T-cell (primary cell): ENCODE measurements at places on chromosomes 13 and 19. TPM values are rescaled to one million over a fixed set of nuclear protein-coding genes. Genes with fewer than 3 reads are reported as not detected.

GRCh38 chr19:38654628-38655055, 7.2 kb downstream of the ACTN4 start:
- H3K4me1 ChIP-seq: peaks cover 70% of the 10 kb centered on the region
- peak overlapping the region; percentile 22 for H3K27ac ChIP-seq
- H3K4me3 ChIP-seq: no peak overlapping the region
- H3K36me3 ChIP-seq: no peaks in the 10 kb centered on the region
- H3K27me3 ChIP-seq: peaks cover 15% of the 10 kb centered on the region

GRCh38 chr19:2700660-2701360, 1.7 kb downstream of the GNG7 start:
- H3K27ac ChIP-seq: no peak overlapping the region
- peaks cover 26% of the 10 kb centered on the region for H3K4me1 ChIP-seq
- H3K4me3 ChIP-seq: no peak overlapping the region
- DNase-seq: no peak
- no peaks in the 10 kb centered on the region for H3K36me3 ChIP-seq

DNA sequence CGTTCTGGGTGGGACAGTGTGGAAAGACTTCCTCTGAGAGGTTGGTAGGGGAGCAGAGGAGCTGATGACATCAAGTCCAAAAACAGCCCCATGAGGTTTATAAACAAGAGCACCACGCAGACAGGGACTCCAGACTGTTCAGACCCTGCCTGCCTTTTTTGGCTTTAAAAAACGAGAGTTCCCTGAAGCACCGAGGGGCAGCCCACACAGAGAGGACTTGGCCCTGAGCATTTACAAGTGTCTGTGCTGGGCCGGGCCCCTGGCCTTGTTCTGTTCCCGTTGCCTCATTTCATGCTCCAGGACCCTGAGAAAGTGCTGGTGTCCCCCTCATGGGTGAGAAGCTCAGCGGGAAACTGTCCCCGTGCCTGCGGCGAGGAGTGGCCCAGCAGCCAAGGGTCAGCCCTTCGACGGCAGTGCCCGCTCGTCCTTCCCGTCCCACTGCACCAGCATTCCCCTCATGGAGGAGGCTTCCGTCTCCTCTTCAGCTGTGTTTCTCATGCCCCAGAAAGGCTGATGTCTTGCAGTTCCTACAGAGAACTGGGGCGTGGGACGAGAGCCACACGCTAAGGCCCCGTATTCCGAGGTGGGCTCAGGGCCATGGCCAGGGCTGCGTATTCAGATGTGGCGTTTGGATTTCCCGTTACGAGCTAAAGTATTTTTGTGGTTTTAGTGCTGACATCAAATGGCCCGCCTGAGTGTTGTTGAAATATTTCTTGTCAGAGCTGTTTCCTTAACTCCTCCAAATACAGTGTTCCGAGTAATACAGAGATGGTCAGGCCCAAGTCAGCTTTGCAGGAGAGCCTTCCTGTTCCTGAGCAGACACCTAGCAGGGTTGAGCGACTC, 93.5 kb downstream of the ATP11A start:
- H3K27me3 ChIP-seq: no peaks in the 10 kb centered on the region
- no peak overlapping the region for H3K27ac ChIP-seq
- H3K4me3 ChIP-seq: no peak overlapping the region

- no peak overlapping the region for H3K27ac ChIP-seq
- no peak for DNase-seq
Observed at GRCh38 chr13:106865716-106866440, 297.9 kb upstream of the ARGLU1 start.

- no peak overlapping the region for H3K4me3 ChIP-seq
- H3K27ac ChIP-seq: no peak overlapping the region
- DNase-seq: no peak
- H3K36me3 ChIP-seq: no peaks in the 10 kb centered on the region
- no peaks in the 10 kb centered on the region for H3K27me3 ChIP-seq
- no peaks in the 10 kb centered on the region for H3K4me1 ChIP-seq
Observed at GRCh38 chr13:103510007-103510535, 443.9 kb upstream of the SLC10A2 start.

NCLN gene
- total RNA-seq: 47.2 TPM

- H3K27ac ChIP-seq: no peak overlapping the region
- H3K4me1 ChIP-seq: no peaks in the 10 kb centered on the region
- peaks cover 54% of the 10 kb centered on the region for H3K27me3 ChIP-seq
- no peak for DNase-seq
Observed at GRCh38 chr19:51010066-51010795, 8.8 kb upstream of the KLK8 start.

GJB6 gene
- total RNA-seq: 4.6 TPM

GRCh38 chr13:105956921-105957320, 578.5 kb downstream of the EFNB2 start:
- H3K27ac ChIP-seq: no peak overlapping the region
- H3K4me1 ChIP-seq: no peaks in the 10 kb centered on the region
- H3K4me3 ChIP-seq: no peak overlapping the region

DNA sequence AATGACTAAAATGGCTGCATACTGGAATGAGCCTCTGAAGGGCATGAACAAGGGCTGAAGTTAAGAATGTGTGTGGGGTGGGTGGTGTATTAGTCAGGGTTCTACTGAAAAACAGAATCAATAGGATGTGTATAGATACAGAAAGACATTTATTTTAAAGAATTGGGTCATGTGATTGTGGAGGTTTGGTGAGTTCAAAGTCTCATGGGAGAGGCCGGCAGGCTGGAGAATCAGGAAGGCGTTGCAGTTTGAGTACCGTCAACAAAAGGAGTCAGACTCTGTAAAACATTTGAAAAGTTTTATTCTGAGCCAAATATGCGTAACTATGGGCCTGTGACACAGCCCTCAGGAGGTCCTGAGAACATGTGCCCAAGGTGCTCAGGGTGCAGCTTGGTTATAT, 24.5 kb upstream of the CYSLTR2 start:
- H3K27ac ChIP-seq: no peak overlapping the region
- no peaks in the 10 kb centered on the region for H3K36me3 ChIP-seq
- no peak for DNase-seq

DNA sequence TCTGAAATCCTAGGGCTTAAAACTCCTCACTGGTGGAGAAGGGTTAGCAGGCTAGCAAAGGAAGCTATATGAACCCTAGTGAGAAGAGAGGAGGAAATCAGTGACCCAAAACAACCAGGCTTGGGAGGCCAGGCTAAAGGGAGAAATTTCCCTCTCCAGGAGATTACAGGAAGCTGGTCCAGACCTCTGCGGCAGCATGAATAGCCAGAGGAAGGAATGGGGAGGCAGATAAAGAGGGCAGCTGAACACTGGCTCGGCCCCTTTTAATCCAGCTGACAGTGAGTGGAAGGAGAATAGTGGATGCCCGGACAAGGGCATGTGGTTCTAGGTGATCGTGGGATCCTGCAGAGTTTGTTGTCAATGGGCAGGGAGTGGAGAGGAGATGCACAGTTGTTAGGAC, 130.6 kb downstream of the COG6 start:
- DNase-seq: no peak
- no peak overlapping the region for H3K27ac ChIP-seq
- H3K4me3 ChIP-seq: no peak overlapping the region
- no peaks in the 10 kb centered on the region for H3K36me3 ChIP-seq
- no peaks in the 10 kb centered on the region for H3K27me3 ChIP-seq
- no peaks in the 10 kb centered on the region for H3K4me1 ChIP-seq

ATP4B gene
- total RNA-seq: not detected

DNA sequence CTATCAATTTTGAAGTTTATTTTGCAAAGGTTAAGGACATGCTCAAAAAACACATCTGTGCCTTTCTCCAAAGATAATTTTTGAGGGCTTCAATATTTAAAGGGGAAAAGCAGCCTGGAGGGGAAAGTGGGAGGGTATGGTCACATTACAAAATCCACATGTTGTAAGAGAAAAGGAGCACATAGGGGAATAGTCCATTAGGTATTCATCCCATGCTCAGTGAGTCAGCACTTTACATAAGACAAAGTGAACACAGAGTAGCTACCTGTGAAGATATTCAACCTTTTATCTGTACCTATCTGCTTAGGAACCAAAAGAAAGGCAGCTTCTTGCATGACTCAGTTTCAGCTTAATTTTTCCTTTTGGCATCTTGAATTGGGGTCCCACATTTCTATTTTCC, 932.0 kb downstream of the SLITRK6 start:
- H3K4me1 ChIP-seq: no peaks in the 10 kb centered on the region
- no peaks in the 10 kb centered on the region for H3K36me3 ChIP-seq
- H3K27me3 ChIP-seq: no peaks in the 10 kb centered on the region
- no peak overlapping the region for H3K4me3 ChIP-seq
- no peak overlapping the region for H3K27ac ChIP-seq
- no peak for DNase-seq

GRCh38 chr13:86161257-86161656, 362.0 kb upstream of the SLITRK6 start:
- DNase-seq: no peak
- no peaks in the 10 kb centered on the region for H3K4me1 ChIP-seq
- H3K36me3 ChIP-seq: no peaks in the 10 kb centered on the region
- H3K4me3 ChIP-seq: no peak overlapping the region
- no peak overlapping the region for H3K27ac ChIP-seq
- H3K27me3 ChIP-seq: no peaks in the 10 kb centered on the region

ZNF677 gene
- 8.0 TPM for total RNA-seq

GRCh38 chr13:30570691-30571090, 47.0 kb upstream of the USPL1 start:
- DNase-seq: no peak
- no peaks in the 10 kb centered on the region for H3K36me3 ChIP-seq
- no peak overlapping the region for H3K4me3 ChIP-seq
- no peaks in the 10 kb centered on the region for H3K4me1 ChIP-seq
- H3K27ac ChIP-seq: no peak overlapping the region

CALR3 gene
- total RNA-seq: not detected

- no peaks in the 10 kb centered on the region for H3K27me3 ChIP-seq
- DNase-seq: peak; percentile 67
Observed at GRCh38 chr13:102846261-102847015, 606 bp downstream of the ERCC5 start.

ZNF573 gene
- 18.6 TPM for total RNA-seq

GRCh38 chr19:55809381-55810058, 22.3 kb downstream of the NLRP11 start:
- DNase-seq: peak; percentile 1
- peaks cover 9% of the 10 kb centered on the region for H3K27me3 ChIP-seq
- no peak overlapping the region for H3K4me3 ChIP-seq
- no peaks in the 10 kb centered on the region for H3K4me1 ChIP-seq

GRCh38 chr13:38872693-38873092, 117.9 kb downstream of the STOML3 start:
- no peaks in the 10 kb centered on the region for H3K27me3 ChIP-seq
- no peaks in the 10 kb centered on the region for H3K4me1 ChIP-seq
- no peak overlapping the region for H3K27ac ChIP-seq
- peak; percentile 7 for DNase-seq
